ENCODE measurements at places on chromosomes 7 and 10.
A peak's percentile ranks its signal among the peaks of the same experiment; 100 is the strongest.

DNA sequence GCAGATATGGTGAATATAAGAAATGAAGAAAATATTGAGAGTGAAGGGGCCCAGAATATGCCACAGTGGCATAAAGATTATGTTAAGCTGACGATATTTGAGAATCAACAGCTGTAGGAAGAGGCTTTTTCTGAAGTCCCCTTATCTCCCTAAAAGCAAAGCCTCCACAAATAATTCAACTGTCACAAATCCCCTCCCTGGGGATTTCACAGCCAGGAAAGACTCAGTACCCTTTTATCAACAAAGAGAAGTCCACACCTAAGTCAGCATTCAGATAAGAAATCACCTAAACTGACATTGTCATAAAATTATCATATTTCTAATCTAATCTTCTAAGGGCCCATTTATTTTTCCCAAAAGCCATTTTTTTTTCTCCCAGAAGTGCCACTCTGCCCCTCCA lies 284.9 kb upstream of the VWC2 start:
- DNase-seq, result no peak

DNA sequence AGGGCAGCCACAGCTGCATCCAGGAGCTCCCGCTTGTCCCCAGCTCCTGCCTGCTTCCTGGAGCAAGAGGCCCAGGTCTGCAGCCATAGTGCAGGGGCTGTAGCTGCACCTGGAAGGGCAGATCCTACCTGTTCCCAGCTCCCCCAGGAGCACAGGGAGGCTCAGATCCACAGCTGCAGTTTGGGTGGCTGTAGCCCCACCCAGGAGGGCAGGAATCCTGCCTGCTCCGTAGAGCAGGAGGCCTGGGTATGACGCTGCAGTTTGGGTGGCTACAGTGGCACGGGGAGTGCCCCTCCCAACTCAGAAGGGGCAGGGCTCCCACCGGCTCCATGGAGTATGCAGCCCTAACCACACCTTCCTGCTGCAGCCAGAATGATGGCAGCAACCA lies 26.7 kb upstream of the CDCA7L start:
- DNase-seq, result no peak

- DNase-seq, result peak; percentile 4
These were observed 72.5 kb downstream of the PRLHR start for GRCh38 chr10:118522791-118523498.

DNA sequence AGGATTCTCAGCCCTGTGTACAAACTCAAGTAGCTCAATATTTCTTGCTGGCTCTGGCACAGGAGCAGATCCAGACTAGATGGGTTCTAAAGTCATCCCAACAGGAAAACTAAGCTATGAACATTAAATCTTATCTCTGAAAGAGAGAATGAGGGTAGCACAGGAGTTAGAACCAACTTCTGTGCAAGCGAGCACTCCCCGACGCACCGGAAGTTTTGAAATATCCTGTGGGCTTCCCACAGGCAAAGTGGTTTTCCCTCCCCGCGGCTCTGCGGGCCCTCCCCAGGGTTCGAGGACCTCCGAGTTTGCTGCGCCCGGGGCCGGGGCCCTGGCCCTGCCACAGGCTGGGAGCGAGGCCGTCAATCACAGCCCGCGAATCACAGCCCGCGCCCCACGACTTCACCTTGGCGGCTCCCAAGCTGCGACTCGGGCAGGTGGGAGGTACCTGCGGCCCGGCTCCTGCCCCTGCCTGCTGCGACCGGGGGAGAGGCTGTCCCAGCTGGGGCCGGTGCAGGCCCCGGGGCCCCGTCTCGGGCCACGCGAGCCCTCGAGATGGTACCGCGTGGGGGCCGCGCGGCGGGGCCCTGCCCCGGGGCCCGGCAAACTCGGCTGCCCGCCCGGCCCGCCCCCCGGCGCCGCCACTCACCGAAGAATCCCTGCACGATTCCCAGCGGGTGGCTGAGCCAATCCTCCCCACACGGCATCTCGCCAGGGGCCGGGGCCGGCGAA lies 598 bp downstream of the MCMBP start:
- no peak for DNase-seq

DNA sequence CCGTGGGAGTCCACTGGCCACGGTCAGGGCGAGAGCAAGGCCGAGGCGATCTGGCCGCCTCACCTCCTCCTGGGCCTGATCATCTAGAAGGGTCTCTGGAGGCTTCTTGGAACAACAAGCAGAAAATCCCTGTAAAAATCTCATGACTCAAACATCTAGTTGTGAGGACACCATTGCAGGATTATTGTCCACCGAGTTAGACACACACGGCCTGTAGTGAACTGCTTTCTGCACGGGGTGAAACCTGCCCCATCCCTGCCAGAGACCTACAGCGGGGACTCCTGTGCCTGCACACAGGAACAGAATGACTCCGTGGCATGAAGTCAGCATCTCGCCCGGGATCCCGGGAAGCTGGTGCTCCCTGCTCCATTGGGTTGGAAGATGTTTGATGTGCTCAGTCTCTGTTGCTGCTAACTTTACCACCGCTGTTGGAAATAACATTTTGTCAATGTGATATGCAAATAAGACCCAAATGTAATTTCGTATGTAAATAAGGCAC lies 267.0 kb upstream of the TCERG1L start:
- no peak for DNase-seq

Measured in DMS79 treated with DMSO at 0.1 percent for 48 hours (cell line).